ENCODE measurements at places on chromosomes 13 and 19. TPM values are rescaled to one million over a fixed set of nuclear protein-coding genes. Genes with fewer than 3 reads are reported as not detected.

- DNase-seq: no peak
These were observed 165.2 kb downstream of the STK24 start for GRCh38 chr13:98411617-98412265.

DNA sequence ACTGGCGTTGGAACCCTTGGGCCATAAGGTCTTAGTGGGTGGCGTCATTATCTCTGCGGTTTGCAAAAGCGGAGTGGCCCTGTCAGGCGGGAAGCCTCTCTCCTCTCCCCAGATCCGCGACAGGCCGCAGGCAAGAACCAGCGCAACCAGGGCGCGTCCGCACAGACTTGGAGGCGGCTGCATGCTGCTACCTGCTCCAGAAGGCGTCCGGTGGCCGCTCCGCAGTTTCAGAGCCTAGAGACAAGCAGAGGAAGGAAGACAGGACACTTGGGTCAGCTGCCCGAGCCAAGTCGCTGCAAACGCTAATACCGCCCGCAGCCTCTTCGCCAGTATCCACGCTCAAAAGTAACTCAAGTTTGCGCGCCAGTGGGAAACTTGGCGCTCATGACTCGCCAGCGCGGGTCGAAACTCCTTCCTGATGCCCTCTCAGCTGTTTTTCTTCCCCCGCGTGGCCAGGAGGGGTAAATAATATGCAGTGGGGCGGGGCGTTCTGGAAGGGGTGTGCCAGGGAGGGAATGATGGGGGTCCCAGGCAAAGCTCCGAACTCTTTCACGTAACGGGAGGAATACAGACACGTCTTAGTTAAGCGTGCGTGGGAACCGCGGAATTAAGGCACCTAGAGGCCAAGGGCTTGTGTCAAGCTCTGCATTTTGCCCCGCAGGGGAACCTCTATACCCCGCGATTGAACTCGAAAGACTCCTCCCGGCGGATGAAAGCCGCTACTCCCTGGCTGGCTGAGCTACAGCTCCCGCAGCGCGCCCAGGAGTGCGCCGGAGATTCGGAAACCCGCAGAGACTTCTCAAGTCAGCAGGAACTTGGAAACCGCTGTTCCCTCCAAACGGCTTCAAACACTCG, at the start of gene EDNRB:
TSS of gene EDNRB (minus strand) at position 441 of the 855 bp plus-strand sequence. CDS start at position 183, 258 bp downstream.
- DNase-seq: peak; percentile 32

- DNase-seq: no peak
These were observed 76.9 kb upstream of the C13orf46 start for GRCh38 chr13:114050536-114051450.

DNA sequence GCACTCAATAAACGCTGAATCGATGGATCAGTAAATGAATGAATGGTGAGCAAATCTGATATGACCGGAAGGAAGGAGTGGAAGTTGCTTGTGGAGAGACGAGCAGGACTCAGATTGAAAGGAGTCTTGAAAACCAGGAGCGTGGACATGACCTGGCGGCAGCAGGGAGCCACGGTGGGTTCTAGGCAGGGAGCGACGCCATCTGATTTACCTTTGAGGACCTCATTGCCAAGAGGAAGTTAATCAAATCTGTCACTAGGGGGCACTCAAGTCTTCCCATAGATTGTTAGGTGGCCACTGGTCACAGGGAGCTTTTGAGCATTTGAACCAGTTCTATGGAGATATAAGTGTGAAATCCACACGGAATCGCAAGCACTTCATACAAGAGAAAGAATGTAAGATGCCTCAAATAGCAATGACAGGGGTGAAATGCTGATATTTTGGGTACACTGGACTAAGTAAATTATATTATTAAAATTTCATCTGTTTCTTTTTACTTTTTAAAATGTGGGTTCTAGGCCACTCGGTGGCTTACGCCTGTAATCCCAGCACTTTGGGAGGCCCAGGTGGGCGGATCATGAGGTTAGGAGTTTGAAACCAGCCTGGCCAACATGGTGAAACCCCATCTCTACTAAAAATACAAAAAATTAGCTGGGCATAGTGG, 9.2 kb upstream of the FBN3 start:
- DNase-seq: peak; percentile 27

- no peak for DNase-seq
These were observed 282.0 kb downstream of the DNAJC15 start for GRCh38 chr13:43305416-43305815.

GRCh38 chr13:22061806-22062391, 391.0 kb downstream of the FGF9 start:
- DNase-seq: no peak

DNA sequence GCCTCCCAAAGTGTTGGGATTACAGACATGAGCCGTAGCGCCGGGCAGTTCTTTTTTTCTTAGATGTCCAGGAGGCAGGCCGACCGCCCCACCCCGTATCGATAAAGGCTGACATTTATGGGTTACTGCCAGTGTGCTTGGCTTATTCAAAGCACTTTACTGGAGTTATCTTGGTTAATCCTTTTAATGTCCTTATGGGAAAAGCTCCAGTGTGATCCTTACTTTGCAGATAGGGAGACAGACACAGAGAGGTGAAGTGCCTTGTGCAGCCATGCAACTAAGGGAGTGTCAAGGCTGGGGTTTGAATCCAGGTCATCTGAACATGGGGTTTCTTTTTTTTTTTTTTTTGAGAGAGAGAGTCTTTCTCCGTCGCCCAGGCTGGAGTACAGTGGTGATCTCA, 19.2 kb downstream of the NCAN start:
- DNase-seq: no peak

DNA sequence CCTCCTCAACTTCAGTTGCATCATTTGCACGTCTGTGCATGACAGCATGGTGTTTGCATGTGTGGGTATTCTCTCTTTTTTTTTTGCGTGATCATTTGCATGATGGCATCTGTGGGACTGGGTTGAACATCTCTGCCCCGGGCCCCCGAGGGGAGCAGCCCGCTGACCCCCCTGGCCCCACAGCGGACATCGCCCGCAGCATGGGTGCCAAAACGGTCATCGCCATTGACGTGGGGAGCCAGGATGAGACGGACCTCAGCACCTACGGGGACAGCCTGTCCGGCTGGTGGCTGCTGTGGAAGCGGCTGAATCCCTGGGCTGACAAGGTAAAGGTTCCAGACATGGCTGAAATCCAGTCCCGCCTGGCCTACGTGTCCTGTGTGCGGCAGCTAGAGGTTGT, 23.1 kb downstream of the PNPLA6 start:
- DNase-seq: no peak

BRME1 gene
- total RNA-seq: 12.7 TPM

DNA sequence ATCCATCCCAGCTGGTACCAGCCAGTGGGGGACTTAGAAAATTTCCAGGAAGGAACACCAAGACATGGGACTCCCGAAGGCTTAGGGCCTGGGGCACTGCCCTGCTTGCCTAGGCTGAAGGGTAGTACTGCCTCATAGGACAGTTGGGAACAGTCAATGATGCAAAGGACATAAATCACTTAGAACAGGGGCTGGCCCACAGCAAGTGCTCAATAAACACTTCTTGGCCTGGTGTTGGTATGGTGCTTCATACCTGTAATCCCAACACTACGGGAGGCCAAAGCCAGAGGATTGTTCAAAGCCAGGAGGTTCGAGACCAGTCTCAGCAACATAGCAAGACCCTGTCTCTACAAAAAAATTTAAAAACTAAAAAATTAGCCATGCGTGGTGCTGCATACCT, 5.8 kb downstream of the KEAP1 start:
- DNase-seq: no peak

TMEM150B gene
- 0.61 TPM for total RNA-seq

GRCh38 chr13:44692173-44692713, 116.1 kb upstream of the TSC22D1 start:
- DNase-seq: peak; percentile 26

DNA sequence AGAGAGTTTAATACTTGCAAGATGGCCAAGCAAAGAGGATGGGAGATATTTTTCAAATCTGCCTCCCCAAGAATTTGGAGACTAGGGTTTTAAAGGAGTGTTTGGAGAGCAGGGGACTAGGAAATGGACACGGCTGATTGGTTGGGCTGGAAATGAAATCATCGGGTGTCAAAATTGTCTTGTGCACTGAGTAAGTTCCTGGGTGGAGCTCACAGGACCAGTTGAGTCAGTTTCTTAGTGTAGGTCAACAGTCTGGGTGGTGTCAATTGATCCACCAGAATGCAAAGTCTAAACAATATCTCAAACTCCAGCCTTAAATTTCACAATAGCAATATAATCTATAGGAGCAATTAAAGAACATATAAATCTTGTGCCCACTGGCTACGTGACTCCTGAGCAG, 23.0 kb upstream of the CEACAM4 start:
- no peak for DNase-seq

DNA sequence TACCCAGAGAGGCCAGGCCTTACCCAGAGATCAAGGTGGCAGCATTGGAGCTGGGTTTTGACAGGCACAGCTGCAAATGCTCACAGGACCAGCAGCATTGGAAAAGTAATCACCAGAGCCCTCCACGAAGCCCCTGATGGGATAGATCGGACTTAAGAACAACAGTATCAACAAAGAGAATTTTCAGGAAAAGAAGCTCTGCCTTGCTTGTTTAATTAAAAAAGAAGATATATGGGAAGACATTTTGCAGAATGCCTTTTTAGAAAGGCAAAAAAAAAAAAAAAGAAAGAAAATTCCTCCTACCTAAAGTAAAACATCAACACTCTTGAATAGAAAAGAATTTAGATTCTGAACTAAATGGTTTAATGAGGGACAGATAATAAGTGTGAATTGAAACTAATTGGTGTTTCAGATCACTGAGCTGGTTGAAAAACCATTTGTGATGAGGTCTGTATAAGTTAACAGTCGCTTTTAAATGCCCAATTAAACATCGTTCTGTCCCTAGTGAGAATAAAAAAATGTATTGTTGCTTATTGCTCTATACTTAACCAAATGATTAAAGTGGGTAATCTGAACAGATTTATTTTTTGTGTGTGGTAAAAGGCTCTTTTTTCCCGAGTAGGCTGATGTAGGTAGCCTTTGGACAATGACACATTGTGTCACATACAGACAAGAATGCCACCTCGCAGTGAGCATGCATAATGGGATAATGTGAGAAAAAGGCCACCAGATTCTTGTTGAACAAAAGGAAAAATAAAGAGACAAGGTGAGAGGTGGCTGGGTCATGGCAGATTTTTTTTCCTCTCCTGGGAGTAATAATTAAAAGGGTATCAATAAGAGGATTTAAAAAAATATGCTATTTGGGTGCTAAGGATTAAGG, 93.0 kb upstream of the ARGLU1 start:
- DNase-seq: no peak

PDE4C gene
- total RNA-seq: not detected

GRCh38 chr19:32971012-32971595, 654 bp downstream of the CEP89 start:
- no peak for DNase-seq

DNA sequence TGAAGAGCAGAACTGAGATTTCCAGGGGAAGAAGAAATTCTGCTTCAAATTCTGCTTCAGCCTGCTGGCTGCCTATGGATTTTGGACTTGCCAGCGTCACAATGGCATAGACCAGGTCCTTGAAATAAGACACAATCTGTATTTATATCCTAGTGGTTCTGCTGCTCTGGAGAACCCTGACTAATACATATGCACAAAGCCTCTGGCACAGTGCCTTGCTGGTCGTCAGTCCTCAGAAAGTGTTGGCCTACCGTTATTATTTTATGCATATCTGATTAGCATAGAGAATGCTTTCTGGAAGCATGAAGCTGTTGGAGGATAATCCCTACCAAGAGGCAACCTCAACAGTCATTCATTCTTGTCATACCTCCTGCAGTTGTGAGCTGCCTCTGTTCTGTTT, 213.7 kb downstream of the B3GLCT start:
- DNase-seq: no peak

- DNase-seq: no peak
These were observed 347.9 kb downstream of the EFNB2 start for GRCh38 chr13:106187501-106188095.

DNA sequence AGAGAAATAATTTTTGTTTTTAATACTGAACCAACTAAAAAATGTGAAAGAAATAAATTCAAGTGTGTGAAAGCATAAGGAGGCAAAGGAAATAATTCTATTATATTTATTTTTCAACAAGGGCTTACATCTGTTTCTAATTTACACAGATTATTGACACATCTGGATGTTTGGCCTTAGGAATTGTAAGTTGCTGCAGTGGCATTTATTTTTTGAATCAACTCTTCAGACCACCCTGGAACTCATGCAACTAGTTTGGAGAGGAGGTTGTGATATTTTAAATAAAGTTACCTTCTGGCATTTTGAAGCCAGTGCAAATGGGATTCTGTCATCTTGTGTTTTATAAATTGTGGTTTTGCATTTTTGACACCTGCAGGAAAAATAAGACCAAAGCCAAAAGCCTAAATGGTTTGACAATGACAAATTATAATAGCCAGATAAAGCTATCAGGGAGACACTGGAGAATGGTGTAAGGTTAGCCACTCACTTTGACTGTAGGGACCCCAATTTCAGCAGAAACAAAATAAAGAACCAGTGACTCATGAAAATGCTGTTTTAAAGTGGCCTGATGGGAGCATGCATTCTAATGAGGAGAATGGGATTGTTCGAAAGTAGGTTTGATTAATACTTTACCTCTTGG, 192.9 kb downstream of the KLF5 start:
- no peak for DNase-seq

DNA sequence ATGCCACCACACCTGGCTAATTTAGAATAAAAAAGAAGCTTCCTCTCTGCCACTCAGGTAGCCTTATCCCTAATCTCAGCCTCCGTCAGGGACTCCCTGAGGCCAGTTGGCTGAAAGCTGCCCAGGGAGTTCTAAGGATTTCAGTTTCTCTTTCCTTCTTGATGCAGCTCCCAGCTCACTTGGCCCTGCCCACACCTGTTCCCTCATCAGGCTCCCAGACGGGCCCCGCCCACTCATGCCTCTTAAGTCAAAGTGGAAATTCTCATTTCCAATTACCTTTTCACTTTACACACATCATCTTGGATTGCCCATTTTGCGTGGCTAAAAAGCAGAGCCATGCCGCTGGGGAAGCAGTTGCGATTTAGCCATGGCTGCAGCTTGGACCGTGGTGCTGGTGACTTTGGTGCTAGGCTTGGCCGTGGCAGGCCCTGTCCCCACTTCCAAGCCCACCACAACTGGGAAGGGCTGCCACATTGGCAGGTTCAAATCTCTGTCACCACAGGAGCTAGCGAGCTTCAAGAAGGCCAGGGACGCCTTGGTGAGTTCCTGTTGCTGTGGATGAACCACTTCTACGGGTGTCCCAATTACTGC, at the start of gene IFNL1:
TSS of gene IFNL1 (plus strand) at position 353 of the 591 bp plus-strand sequence. CDS start at position 368, 15 bp downstream.
- no peak for DNase-seq
